ENCODE measurements at places on chromosomes 4 and X.

DNA sequence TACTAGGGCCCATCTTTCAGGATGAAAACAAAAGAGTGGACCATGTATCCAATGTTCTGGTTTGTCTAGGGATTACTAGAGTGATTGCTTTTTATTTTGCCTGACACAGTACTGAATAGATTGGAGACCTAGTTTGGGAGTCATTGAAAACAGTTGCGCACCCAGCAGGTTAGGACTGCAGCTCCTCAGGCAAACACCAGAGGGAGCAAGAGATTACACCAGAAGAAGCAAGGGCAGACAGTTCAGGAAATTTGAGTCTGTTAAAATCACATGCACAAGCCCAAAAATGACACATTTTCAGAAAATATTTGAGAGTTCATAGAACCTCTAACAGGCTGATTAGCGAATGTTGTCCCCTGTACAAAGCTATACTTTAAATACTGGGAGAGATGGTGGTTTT lies 55.6 kb downstream of the CYLC1 start:
- peak; percentile 34 for DNase-seq

DNA sequence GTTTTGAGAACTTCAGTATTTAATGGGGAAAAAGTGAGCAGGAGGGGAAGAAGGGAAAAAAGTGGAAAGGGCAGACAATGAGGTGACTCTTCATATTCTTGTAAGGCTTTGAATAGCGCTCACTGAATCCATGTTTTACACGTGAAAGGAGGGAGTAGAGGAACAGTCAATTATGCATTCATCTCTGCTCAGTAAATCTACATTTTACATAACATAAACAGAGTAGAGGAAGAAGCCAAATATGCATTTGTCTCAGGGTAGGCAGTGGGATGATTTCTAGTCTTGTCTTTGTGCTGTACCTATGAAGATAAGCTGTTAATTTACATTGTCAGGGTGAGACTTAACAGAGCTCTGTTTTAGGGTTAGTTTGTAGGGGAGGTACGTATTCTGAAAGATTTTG lies 19.4 kb upstream of the ELF2 start:
- no peak for DNase-seq

DNA sequence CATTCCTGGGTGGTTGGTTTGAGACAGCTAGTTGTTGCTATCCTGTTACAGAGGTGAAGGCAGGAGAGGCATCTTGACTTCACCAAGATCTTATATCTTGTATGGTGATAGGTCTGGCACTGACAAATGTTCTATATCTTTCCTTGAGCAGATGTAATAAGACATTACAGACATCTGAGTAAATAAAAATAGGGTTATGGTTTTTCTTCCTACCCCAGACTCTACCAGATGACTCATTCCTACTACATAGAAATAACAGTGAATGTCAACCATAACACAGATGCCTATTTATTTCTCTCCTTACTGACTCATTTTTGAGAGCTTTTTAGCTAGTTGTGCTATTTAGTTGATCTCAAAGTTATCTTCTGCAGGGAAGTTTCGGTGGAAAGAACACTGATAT lies 21.9 kb downstream of the HNRNPH2 start:
- no peak for DNase-seq

- peak; percentile 33 for DNase-seq
Observed at GRCh38 chr4:41748074-41748570, 403 bp downstream of the PHOX2B start.

Data from WTC11 (cell line).